ENCODE measurements at places on chromosomes 12 and 14.

DNA sequence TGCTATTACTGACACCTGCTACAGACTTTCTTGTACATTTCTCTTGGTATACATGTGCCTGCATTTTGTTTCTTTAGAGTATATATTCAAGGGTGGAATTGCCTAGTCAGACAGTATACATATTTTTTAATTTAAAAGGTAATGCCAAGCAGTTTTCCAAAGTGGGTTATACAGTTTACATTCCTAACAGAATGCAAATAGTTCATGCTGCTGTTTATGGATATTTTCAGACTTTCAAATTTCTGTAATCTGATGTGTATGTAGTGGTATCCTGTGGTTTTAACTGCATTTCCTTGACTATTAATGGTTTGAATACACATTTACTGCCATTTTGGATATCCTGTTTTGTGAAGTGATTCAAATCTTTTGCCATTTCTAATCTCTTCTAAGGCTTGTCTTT is 55.5 kb upstream of the VCPKMT start:
- DNase-seq, result no peak

DNA sequence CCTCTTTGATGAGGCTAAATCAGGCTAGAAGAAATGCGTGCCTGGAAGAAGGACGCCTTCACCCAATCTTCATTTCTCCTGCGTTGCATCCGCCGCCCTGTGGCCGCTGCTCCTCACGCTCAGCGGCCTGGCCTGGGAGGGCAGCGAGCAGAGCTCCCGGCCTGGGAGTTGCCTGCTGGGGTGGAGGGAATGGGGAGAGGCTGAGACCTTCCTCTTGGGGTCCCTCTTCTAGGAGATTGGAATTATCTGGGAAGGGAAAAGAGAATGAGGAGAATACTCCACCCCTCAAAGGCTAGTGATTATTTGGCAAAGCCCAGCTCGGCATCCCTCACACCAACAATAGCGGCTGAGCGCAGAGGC is 2.4 kb upstream of the HOXC12 start:
- peak; percentile 58 for DNase-seq

DNA sequence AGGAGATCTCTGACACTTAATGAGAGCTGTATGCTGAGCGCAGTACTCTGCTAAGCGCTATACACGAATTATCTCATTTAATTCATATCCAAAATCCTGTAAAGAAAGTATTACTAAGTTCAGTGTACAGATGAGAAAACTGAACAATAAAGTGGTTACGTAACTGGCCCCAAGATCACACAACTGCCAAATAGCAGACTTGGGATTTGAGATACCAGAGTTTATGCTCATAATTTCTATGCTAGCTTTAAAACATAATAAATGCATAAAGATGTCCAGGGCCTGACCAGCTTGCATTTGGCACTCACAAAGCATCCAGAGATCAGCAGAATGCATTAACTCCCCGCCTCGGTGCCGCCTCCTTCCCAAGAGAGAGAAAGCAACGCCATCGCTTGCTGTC is 83.2 kb upstream of the PWP1 start:
- no peak for DNase-seq

DNA sequence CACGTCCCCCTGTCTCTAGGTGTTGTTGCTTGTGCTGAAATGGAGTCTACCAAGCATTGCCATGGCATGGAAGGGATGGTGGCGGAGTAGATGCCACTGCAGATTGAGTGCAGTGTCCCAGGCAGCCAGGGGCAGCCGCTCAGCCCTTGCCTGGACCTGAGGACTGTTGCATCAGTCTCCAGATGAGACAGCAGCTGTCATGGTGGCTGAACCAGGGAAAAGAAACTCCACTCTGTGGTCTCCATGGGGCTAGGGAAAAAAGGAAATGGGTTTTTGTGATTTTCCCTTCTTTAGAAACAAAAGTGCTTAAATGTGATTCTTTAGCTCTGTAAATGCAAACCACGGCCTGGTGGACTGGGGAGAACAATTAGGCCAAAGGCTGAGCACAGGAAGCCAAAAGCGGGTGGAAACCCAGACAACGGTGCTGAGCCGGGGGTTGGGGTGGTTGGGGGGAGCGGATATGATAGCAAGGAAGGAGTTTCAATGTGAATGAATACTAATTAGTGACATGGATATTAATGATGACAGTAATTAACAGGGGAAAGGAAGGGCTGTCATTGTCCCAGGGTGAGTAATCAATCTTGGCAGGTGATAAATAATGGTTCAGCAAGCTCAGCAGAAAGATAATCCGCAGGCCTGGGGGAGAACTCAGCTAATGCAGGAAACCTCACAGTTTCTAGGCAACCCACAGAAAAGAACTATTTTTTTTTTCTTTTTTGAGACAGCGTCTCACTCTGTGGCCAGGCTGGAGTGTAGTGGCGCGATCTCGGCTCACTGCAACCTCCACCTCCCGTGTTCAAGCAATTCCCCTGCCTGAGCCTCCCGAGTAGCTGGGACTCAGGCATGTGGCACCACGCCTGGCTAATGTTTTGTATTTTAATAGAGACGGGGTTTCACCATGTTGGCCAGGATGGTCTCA is 442.6 kb downstream of the DPF3 start:
- no peak for DNase-seq

DNA sequence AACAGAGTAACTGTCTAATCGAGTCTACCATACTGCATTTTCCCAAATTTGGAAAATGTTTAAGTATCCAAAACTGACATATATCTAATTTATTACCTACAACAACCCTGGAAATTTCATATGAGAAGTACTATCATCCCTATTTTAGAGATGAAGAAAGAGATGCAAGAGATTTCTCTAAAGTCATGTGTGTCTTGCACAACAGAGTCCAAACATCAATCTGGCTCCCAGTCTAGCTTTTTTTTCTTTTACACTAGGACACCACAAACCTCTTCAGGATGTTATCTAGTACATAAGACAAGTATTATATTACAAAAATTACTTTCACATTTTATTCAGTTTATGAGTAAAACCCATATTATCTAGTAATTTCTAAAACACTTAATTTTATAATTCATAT is 39.1 kb downstream of the CAPS2 start:
- no peak for DNase-seq

- DNase-seq, result peak; percentile 16
Measured at GRCh38 chr12:15601210-15601800, 187.9 kb downstream of the EPS8 start.

GRCh38 chr14:95551435-95551834 is 16.6 kb downstream of the GLRX5 start:
- no peak for DNase-seq

DNA sequence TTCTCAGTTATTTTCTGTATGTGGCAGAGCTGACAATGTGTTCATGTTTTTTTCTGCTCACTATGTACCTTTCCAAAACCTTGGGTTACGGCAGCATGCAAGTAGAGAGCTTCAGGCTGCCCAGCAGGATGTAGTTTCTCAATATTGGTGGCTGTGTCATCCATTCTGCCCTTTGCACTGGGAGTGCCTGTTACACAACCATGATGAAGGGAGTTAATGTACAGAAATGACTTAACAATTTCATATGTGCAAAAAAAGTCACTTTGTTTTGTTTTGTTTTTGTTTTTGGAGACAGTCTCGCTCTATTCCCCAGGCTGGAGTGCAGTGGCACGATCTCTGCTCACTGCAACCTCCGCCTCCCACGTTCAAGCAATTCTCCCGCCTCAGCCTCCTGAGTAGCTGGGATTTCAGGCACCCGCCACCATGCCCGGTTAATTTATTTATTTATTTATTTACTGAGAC is 6.1 kb upstream of the CNIH1 start:
- DNase-seq, result peak; percentile 47

GRCh38 chr12:119989361-119989730 is 310 bp downstream of the BICDL1 start:
- no peak for DNase-seq

- DNase-seq, result no peak
Measured at GRCh38 chr14:24071144-24071697, at the start of gene CPNE6. CPNE6 (plus strand) TSS chr14:24071562; CDS start chr14:24072937, 1,375 bp downstream.

DNA sequence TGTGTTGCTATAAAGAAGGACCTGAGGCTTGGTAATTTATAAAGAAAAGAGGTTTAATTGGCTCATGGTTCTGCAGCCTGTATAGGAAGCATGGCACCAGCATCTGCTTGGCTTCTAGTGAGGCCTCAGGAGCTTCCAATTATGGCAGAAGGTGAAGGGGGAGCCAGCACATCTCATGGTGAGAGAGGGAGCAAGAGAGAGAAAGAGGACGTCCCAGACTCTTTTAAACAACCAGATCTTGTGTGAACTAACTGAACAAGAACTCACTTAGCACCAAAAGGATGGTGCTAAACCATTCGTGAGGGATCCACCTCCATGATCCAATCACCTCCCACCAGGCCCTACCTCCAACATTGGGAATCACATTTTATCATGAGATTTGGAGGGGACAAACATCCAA is 6.1 kb upstream of the SNAPC1 start:
- DNase-seq, result no peak

GRCh38 chr12:117724543-117724942 is 244.2 kb downstream of the KSR2 start:
- no peak for DNase-seq

- DNase-seq, result peak; percentile 43
Measured at GRCh38 chr14:81247271-81247766, 26.6 kb upstream of the GTF2A1 start.

- DNase-seq, result no peak
Measured at GRCh38 chr12:19234981-19235871, 105.7 kb downstream of the PLEKHA5 start.

GRCh38 chr14:68785534-68786490 is 7.1 kb downstream of the ZFP36L1 start:
- no peak for DNase-seq

DNA sequence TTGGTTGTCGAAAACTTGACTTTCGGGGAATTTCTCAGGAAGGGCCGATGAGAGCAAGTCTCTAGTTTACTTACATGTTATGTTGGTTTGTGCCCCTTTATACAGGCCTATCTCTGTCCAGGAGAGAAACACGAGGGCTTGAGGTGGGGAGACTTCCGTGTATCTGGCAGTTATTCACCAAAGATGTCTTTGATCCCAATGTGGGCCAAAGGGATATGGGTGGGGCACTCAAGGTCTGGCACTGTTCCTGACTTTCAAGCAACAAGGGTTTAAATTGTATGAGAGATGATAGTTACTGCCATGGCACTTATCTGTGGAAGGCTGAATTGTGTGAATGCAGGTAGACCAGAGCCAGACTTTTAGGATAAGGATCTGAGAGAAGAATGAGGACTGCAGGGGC is 137.2 kb upstream of the DHRS4 start:
- no peak for DNase-seq

DNA sequence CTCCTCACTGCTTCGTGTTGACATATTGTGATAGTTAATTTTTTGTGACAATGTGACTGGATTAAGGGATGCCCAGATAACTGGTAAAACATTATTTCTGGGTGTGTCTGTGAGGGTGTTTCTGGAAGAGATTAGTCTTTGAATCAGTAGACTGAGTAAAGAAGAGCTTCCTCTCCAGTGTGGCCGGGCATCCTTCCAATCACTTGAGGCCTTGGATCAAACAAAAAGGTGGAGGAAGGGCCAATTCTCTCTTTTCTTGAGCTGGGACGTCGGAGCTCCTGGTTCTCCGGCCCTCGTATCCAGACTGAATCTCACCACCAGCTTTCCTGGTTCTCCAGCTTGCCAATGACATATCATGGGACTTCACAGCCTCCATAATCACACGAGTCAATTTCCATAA is 240.4 kb downstream of the CHST11 start:
- DNase-seq, result no peak

DNA sequence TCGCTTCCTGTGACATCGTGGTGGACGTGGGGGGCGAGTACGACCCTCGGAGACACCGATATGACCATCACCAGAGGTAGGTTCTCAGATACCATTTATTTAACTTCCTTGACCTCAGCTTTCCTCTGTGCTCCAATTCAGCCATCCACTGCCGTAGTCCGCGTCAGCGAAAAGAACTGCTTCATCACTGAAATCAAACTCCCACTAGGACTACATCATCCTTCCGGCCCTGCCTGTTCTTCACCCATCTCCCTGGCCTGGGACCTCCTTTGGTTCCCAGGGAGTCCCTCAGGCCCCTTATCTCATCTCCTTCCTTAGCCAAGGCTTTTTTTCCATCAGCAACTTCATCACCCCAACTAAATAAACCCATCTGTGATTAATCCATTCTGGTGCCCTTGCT is 692 bp downstream of the MYG1 start:
- peak; percentile 56 for DNase-seq

- no peak for DNase-seq
Measured at GRCh38 chr14:70916799-70917198, 9.5 kb downstream of the PCNX1 start.

DNA sequence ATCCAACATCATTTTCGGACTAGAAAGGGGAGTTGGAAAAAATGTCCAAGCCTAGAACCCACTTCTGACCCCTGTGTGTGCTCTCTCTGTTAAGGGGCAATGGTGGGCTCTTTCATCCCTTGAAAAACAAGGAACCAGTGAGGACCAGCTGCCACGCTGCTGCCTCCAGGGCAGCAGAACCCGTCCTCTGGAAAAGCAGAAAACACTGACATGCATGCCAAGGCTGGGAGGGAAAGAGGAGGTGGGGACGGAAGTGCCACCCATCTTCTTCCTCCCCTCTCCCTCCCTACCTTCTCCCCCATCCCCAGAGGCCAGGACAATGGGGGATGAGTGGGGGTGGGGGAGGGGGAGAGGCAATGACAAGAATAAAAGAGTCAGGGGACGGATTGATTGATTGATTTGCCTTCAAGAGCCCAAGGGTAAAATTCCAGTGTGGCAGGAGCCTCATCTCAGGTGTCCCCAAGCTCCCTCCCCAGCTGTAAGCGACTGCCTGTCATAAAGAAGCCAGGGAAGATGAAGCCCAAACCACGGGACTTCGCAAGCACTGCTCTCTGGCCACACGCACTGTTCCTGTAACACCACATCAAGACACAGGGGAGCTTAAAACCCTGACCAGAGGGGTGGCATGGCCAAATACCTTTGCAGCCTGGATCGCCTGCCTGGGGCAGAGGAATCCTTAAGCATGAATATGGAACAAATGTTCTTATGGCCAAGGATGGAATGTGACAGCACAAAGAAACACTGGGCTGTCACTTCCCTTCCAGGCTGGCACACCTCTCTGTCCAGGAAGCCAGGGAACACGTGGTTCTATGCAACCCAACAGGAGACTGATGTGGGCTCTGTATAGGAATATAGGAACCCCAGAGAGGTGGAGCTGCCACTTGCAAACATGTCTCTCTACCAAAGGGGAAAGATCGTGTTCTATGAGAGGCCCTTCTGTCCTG is 38.9 kb upstream of the BDKRB2 start:
- no peak for DNase-seq

- no peak for DNase-seq
Measured at GRCh38 chr12:54624315-54625279, 10.1 kb downstream of the LACRT start.

GRCh38 chr14:64508215-64508776 is 3.7 kb downstream of the ZBTB1 start:
- DNase-seq, result no peak

GRCh38 chr14:60189923-60190840 is 25.0 kb upstream of the DHRS7 start:
- DNase-seq, result peak; percentile 25
